ENCODE measurements at places on chromosomes 5 and 9.

DNA sequence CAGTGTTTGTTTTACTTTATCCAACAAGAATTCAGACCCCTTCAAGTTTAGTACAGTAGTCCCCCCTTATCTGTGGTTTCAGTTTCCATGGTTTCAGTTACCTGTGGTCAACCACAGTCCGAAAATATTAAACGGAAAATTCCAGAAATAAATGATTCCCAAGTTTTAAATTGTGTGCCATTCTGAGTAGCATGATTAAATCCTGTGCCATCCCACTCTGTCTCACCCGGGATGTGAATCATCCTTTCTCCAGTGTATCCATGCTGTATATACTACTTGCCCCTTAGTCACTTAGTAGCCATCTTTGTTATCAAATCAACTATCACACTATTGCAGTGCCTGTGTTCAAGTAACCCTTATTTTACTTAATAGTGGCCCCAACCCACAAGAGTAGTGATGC lies 153.8 kb upstream of the RASA1 start:
- no peak for DNase-seq

DNA sequence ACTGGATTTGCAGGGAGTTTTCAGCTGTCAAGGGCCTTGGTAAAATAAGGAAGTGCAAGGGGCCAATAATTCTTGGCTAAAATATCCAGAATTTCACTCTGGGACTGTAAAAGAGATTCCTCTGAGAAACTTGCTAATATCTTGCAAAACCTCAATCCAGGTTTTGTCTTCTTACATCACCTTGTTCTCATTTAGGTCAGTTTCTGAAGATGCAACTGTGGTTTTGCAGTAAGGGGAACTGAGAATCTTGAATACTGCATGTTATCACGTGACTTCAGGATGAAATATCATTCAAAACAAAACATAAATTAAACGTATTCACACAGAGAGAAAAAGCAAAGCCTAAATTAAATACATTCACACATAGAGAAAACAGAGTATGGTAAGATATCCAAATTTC lies 35.0 kb upstream of the RIC1 start:
- DNase-seq, result no peak

DNA sequence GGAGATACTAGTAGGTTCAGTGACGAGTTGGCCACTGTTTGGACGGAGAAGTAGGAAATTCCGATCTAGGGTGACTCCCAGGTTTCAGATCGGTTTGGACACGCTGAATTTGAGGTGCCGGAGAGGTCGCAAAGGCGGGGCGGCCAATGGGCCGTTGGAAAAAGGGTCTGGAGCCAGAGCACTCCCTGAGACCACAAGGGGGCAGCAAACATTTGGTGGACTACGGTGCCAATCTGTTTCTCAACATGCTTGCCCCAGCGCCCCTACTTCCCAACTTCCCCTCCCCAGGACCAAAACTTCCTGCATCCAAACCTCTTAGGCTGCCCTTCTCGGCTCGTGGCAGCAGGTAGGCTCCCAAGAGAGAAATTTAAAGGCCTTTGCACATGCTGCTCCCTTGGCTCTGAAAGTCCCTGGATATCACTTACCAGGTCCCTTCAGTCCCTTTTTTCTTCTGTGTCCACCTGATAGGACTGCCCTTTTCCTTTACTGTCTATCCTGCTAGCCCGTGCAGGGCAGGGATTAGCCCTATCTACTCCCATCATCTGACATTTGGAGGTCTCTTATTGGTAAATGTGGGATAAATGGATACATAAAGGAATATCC lies 992 bp upstream of the RPP25L start:
- peak; percentile 79 for DNase-seq

DNA sequence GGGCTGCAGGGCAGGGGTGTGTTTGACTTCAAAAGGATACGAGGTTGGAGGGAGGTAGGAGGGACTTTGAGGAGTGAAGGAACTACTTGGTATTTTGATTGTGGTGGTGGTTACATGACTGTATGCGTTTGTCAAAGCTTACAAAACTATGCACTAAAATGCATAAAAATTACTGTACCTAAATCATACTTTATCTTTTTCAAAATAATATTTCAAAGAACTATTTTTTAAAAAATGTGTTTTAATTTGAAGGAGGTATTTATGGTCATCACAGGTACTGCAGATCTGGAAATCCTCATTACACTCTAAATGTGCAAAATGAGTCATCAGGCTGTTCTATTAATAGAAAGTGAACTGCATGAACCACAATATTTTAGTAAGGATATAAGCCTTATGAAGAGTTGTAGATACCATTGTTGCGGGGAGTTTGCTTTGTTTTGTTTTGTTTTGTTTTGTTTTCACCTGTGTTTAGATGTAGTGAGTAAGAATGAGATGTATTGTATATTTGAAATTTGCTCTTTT lies 116.9 kb downstream of the ARRDC3 start:
- DNase-seq, result peak; percentile 5

GRCh38 chr9:4486176-4486575 lies 4.1 kb upstream of the SLC1A1 start:
- DNase-seq, result no peak

DNA sequence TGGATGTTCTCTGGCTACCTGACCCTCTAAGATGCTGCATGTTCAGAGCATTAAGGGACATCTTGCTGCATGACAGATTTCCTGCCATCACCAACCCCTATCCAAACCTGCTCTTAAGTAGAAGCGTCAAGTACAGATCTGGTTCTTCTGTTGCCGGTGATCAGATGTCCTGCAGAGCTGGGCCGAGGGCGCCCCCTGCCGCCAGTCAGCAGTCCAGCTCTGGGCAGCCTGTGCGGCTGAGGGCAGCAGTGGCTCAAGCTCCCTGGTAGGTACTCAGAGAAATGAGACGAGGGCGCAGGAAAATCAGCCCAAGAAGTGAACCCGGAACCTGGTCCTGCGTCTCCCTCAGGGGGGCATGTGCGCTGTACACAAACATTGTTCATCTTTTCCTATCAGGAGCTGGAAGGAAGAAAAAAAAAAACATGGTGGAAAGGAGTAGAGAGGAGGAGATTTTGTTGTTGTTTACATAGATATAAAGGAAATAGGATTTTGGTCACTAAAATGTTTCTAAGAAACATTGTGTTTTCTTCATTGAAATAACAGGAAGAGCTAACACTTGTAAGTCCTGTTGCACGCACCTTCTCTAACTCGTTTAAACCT lies 95.8 kb downstream of the CFAP90 start:
- DNase-seq, result peak; percentile 60

- DNase-seq, result no peak
These were observed 6.0 kb upstream of the ESM1 start for GRCh38 chr5:54991416-54991815.

GRCh38 chr5:181050016-181050415 lies 9.9 kb downstream of the BTNL9 start:
- DNase-seq, result no peak

GRCh38 chr9:35481347-35481975 lies 8.4 kb upstream of the RUSC2 start:
- peak; percentile 57 for DNase-seq

DNA sequence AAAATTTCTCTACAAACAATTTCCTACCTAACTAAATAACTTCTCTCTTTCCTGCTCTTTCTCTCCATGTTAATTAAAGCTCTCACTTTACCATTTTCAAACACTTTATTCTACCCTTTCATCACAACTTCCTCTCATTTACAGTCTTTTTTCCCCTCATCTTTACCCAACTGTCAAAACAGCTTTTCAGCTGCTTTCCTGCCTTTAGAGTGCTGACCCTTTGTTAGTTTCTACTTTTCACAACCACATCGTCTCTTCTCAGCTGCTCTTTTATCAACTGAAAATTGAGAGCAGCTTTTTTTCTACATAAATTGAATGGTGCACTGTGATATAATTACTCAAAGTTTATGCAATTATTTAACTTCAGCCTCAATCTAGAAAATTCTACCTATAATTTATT lies 3.1 kb upstream of the HOMER1 start:
- no peak for DNase-seq

DNA sequence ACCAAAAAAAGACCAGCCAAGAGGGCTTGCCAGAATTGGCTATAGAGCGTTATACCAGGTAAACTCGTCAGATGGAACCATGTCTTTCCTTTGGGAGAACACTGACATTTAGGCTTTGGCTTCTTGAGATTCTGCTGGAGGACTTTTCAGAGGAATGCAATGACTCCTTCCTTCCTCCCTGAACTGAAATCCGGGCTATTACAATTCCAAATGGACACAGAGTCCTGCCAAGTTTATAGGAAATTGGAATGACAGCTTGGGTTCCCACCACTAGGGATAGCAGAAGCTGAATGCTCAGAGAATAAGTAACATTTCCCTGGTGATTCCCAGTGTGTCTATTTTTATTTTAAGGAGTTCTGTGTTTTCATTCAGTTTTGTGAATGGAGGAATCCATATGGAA lies 143.0 kb downstream of the FGF1 start:
- no peak for DNase-seq

- DNase-seq, result no peak
These were observed 29.0 kb upstream of the CCDC112 start for GRCh38 chr5:115325296-115325959.

- no peak for DNase-seq
These were observed 18.6 kb upstream of the SUSD1 start for GRCh38 chr9:112193572-112194288.

DNA sequence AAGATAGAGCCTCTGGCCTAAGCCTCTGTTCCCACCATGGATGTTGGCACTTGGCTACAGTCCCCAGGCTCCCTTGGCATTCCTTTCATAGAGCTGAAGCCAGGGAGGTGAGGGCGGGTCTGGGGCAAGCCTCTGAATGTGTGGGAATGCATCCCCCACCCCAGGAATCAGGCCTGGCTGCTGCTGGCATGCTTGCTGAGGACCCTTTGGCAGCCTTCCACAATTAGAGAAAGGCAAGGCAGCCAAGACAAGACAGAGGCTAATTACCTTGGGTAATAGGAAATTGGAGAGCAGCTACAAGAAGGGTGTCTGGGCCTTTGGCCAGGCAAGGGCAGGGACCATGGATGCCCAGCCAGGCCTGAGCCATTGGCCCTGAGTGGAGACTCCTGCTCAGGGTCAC lies 204.4 kb upstream of the TRIM32 start:
- DNase-seq, result no peak

DNA sequence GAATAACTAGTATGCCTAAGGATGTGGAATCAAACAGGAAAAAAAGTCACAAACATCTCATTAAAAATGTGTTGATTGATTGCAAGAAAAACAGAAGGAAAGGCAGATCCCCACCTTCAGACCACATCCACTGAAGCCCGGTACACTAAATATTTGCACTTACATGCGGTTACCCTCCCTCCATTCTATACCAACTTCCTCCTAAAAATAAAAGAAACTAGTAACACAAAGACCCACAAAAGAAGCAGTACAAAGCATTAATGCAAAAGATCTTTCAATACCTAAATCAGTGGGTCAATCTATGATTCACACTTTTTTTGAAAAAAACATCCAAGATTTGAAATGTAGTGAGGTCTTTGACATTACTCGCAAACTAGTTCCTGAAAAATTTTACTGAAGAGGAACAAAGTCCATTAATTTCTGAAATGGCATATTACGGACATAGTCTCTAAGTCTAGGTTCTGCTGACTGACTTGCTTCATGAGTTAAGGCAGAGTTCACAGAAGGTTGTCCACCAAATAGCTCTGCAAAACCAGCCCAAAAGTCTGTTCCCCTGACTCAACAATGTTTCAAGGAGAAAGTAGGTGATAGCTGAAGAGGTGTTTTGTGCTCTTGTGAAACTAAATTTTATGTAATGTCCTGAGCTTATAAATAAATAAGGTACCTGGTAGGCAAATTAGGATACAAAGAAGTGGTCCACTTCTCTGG lies 100.7 kb downstream of the PAM start:
- peak; percentile 75 for DNase-seq

DNA sequence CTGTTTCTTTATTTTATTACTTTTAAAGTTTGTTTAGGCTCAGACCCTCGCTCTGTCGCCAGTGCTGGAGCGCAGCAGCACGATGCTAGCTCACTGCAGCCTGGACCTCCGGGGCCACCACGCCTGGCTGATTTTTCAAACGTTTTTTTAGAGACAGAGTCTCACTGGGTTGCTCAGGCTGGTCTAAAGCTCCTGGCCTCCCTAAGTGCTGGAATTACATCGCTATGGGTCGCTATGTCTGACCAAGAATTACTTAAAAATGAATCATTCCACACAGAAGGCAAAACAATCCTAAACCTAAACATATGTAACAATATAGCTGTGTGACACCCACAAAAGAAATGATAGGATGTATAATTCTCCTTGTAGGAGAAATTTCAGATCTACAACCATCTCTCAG lies 86.9 kb upstream of the SIMC1 start:
- no peak for DNase-seq

GRCh38 chr5:3103262-3103811 lies 351.9 kb upstream of the IRX2 start:
- no peak for DNase-seq

- no peak for DNase-seq
These were observed 63.9 kb downstream of the SERINC5 start for GRCh38 chr5:80191991-80192398.

GRCh38 chr9:106683454-106683853 lies 179.5 kb upstream of the ZNF462 start:
- DNase-seq, result no peak

GRCh38 chr5:77935506-77936364 lies 159.6 kb upstream of the TBCA start:
- peak; percentile 67 for DNase-seq

GRCh38 chr5:138819081-138819480 lies 56.1 kb downstream of the LRRTM2 start:
- no peak for DNase-seq

DNA sequence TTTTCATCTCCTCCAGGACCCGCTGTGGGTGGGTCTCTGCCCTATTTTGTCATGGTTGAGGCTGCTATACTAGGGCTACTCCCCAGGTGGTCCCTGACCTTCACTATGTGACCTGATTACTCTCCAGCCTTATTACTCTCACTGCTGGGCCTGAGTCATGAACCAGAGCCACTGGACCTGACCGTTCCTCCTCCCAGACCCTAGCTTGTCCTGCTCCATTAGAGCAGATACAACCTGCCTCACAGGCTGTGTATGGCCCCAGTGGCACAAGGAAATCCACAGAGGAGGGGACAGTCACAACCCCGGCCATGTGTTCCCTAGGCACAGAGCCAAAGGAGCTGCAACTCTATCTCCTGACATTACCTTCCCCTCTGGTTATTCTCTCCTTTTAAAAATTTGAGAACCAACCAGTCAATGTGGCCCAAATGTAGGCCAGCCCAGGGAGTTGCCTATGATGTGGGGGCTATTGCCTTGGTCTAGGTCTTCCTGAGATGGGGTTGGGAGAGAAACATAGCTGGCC lies 96.0 kb upstream of the FSTL4 start:
- no peak for DNase-seq

- no peak for DNase-seq
These were observed 25.4 kb downstream of the ADAMTS16 start for GRCh38 chr5:5165541-5166002.

GRCh38 chr5:149857499-149857898 lies 87.1 kb downstream of the PDE6A start:
- peak; percentile 7 for DNase-seq

All from AML-193 (cell line).